Stimulated activated CD4-positive, alpha-beta T cell treated with anti-CD3 and anti-CD28 coated beads, TNF-alpha, amount 100 ng/mL, for 4 hours (primary cell): ENCODE measurements at places on chromosomes 2 and 18.

DNA sequence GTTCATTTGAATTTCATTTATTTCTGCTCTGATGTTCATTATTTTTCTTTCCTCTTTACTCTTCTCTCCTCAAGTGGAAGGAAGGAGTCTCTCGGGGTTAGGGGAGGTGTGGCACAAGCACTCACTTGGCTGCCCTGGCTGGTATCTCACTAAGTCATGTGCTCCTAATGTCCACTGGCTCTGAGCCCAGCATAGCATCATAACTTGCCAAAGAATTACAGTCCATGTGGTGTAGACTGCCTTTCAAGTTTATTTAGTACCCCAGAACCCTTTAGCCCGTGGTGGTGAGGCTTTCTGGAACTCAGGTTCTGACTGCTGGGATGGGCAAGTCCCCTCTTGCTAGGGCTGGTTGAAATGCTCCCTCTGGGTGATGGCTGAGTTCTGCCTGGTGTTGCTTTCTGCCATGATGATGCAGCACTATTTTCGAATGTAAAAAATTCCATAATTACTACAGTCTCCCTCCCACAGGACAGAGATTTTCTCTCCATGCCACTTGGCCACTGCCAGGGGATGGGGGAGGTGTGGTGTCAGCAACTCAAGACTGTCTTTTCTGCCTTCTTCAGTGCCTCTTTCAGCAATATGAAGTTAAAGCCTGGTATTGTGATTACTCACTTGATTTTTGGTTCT, 22.2 kb downstream of the SPAG16 start:
- no peak for DNase-seq

DNA sequence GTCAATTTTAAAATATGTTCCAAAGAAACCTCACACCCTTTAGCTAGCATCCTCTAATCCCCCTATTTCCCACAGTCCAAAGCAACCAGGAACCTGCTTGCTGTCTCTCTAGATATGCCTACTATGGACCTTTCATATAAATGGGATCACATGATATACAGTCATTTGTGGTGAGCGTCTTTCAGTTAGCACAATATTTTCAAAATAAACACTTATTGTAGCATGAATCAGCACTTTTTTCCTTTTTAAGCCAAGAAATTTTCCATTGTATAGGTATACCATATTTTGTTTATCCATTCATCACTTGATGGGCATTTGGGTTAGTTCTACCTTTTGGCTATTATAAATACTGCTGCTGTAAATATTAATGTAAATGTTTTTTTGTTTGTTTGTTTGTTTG, 223.0 kb upstream of the DOK6 start:
- DNase-seq = no peak

- no peak for DNase-seq
Measured at GRCh38 chr2:181536730-181537129, 79.5 kb downstream of the ITGA4 start.

DNA sequence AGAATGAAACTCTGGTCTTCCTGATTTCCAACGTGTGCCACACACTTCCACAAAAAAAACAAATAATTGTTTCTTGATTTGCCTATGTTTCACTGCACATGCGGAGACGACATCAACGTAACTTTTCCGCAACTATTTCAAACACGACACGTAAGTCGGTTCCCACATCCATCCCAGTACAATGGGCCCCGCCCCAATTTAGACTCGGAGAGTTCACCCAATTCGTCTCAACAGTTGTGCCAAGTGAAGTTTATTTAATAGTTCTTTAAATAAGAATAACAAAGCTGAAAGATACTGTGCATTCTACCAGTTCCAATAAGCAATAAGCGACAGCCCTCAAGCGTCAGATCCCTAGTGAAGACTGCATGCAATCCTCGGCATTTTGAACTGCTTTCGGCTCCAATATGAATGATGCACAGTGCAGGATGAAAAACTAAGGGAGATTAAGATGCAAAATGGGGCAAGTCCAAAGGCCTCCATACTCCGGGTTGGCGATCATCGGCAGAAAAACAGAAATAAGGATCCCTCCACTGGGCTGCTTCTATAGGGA, 664 bp downstream of the CCT4 start:
- DNase-seq = no peak

DNA sequence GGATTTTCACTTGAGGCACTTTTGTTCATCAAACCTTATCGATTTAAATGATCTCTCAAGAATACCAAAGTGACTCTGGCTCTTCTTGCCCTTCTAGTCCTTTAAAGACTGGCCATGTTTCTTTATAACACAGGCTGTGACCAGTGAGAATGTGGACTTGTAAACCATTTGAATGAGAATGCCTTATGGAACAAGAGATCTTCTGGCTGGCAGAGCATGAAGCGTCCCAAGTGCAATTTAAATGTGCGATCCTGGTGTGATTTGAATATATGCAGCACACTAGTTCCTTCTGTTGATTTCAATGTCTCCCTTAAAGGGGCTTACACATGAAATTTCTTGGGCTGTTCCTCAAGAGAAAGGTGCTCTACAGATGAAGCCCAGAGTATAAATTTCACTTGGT, 262.4 kb upstream of the CCDC68 start:
- DNase-seq = no peak

GRCh38 chr18:58379443-58379842, 249.4 kb downstream of the ALPK2 start:
- no peak for DNase-seq

DNA sequence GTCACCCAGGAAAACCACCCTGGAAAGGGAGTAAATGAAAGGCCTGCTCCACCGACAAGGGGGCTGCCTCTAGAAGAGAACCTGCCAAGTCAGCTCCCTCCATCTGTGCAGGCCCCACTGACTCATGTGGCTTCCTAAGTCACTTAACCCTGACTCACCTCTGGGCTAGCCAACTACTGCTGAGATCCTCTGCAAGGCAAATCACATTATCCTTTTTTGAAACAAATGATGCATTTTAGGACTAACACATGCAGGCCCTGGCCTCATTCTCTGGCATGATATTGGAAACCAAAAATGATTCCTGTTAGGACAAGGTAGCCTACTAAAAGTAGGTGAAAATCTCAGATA, 474.6 kb downstream of the EPHA4 start:
- DNase-seq = no peak

GRCh38 chr2:16330012-16330411, 335.6 kb downstream of the CYRIA start:
- no peak for DNase-seq

- DNase-seq = no peak
Measured at GRCh38 chr2:227326783-227327182, 1.7 kb downstream of the MFF start.

- DNase-seq = no peak
Measured at GRCh38 chr2:4992226-4992625, 700.0 kb upstream of the SOX11 start.

- DNase-seq = no peak
Measured at GRCh38 chr2:220078439-220078838, 451.0 kb downstream of the SLC4A3 start.

- no peak for DNase-seq
Measured at GRCh38 chr2:190540048-190540447, 5.5 kb upstream of the NEMP2 start.

DNA sequence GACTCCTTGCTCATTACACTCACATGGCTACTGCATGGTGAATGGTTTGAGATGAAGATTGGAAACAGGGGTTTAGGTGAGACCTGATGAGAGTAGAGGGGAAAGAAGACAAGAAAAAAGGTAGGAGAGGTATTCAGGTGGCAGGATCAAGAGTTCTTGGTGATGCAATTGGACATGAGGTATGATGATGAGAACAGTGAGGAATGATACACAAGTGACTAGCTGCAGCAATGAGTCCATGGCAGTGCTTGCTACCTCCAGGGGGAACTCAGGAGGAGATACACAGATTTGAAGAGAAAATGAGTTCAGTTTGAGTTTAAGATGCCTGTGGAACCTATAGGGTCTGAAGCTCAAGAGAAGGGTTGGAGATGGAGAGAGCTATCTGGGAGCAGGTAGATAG, 62.1 kb upstream of the NFE2L2 start:
- no peak for DNase-seq

GRCh38 chr2:23689891-23690290, 237.0 kb downstream of the ATAD2B start:
- no peak for DNase-seq

DNA sequence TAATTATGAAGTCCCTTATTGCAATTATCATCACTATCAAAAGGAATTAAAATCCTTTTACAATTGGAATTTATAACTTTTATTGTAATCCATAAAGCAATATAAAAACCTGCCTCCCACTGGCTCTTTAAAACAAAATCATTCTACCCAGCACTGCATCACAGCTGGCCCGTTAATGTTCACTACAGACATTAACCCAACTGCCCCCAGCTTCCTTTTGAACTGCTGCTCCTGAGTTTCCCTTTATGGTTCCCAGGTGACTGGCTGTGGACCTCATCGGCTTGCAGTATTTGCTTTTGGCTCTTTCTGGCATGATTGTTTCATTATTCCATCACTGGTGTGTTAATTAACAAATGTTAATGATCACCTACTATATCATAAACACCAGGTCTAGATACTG, 535.6 kb downstream of the THSD7B start:
- no peak for DNase-seq

- no peak for DNase-seq
Measured at GRCh38 chr2:28868611-28869010, 1.5 kb downstream of the TRMT61B start.

- no peak for DNase-seq
Measured at GRCh38 chr2:6181926-6182325, 489.7 kb downstream of the SOX11 start.
